ENCODE measurements at places on chromosomes 2 and 18.
A peak's percentile ranks its signal among the peaks of the same experiment; 100 is the strongest.

GRCh38 chr2:202844656-202845055 is 26.9 kb downstream of the ICA1L start:
- DNase-seq, result no peak

DNA sequence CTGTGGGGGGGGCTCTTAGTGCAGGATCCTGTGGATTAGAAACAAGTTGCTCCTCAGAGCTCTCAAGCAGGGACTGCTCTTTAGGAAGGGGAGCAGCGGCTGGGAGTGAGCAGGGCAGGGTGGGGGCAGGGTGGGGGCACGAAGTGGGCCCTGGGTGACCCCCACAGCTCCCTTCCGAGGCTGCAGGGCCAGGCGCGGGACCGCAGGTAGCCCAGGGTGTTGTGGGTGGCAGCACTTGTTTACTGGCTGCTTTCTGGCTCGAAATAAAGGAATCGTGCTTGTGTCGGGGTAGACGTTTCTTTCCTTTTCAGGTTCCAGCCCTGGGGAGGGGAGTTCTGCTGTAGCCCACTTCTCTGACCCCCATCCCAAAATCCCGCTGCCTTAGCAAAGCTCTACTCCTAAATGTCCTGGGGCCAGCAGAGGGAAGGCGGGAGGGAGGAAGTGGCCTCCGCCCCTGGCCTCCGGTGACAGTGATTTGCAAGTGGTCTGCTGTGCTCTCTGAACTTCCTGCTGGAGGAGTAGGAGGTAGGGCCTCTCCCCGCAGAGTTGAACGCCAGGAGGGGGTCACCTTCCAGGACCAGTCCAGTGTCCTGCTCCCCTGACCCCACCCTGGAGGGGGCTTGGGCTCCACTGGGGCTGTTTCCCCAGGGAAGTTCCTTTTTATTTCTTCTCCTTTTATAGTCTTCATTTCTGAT is 8.3 kb downstream of the NEU4 start:
- DNase-seq, result no peak

DNA sequence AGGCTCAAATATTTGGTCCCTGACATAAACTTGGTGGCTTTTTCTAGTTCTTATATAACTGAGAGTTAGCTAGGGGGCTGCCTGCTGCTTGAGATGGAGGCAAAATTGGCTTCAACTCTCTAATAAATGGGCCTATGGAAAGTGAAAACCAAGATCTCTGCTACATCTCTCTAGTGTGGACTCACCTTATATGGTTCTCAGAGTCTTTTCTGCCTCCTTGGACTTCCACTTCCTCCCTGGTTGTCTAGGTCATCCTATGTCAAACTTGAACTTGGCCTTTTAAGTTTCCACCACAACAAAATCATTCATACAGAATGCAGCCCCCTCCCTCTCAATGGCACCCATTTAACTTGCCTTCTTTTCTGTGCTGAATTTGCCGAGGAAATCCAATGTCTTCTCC is 23.9 kb upstream of the ARHGAP25 start:
- no peak for DNase-seq

GRCh38 chr2:219954331-219954730 is 326.9 kb downstream of the SLC4A3 start:
- DNase-seq, result no peak

- no peak for DNase-seq
Observed at GRCh38 chr2:221422516-221423209, 149.4 kb downstream of the EPHA4 start.

GRCh38 chr2:198546122-198546521 is 741.7 kb downstream of the PLCL1 start:
- DNase-seq, result no peak

GRCh38 chr18:31720867-31721266 is 36.5 kb upstream of the B4GALT6 start:
- DNase-seq, result no peak

DNA sequence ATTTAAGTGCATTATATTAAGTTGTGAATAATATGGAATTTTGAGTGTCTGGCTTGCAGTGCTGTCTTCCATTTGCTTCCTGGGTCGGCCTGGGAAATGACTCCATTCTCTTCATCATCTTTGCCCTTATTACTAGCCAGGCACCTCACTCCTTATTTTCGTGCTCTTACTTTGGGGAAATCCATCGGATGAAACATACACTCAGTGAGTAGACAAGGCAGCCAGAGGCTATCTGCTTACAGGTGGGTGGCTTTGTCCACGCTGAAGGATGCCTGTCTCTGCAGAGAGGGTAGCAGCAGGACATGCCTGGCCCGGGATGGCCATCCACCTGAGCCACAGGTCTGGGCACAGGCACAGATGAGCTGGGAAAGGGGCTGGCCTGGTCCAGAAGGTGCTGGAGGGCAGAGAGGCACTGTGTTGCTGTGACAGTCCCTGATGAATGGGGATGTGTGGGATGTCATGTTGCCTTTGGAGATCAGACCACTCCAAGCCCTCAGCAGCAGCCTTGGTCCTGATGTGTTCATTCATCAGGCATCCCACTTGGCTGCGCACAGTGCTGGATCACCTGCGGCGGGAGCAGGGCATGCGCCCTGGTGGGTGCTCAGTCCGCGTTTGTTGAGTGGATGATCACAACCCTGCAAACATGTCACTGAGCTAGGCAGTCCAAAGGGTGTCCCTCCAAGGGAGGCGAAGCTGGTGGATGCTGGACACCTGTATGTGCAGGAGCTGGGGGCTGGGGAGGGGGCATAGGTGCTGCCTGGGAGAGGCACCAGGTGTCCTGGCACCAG is 236.0 kb downstream of the LDLRAD4 start:
- no peak for DNase-seq

DNA sequence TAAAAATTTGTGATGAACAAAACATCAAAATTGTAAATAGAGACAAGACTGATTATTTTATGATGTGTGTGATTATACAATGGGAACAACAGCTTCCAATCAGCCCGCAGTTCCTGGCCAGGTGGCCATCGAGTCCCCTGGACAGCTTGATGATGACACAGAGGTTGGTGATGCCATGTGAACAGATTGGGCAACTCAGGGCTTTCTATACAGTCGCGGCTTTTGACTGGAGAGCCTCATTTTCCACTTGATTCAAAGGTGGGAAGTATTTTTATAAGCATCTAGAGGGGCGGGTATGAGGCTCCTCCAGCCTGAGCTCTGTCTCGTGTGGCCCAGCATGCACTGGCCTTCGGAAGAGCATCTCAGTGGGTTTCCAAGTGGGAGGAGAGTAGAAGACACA is 14.9 kb upstream of the HPCAL1 start:
- DNase-seq, result no peak

DNA sequence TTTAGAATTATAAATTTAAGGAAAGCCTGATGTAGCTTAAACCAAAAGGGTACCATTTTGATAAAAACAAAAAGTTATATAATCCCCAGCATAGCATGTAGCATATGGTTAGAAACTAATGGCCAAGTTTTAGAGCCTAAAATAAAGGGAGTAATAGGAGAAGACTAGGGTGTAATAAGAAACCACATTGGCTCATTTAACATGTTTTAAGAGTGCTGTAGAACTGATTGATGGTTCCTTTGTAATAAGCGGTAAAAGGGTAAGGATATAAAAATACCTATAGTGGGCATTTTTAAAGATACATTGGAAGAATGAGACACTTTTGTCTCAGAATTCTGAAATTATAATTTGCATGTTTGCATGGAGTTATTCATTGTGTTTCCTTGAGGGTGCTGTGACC is 1.9 kb downstream of the PSMA8 start:
- no peak for DNase-seq

- no peak for DNase-seq
Observed at GRCh38 chr2:160372010-160372356, 121.6 kb downstream of the RBMS1 start.

DNA sequence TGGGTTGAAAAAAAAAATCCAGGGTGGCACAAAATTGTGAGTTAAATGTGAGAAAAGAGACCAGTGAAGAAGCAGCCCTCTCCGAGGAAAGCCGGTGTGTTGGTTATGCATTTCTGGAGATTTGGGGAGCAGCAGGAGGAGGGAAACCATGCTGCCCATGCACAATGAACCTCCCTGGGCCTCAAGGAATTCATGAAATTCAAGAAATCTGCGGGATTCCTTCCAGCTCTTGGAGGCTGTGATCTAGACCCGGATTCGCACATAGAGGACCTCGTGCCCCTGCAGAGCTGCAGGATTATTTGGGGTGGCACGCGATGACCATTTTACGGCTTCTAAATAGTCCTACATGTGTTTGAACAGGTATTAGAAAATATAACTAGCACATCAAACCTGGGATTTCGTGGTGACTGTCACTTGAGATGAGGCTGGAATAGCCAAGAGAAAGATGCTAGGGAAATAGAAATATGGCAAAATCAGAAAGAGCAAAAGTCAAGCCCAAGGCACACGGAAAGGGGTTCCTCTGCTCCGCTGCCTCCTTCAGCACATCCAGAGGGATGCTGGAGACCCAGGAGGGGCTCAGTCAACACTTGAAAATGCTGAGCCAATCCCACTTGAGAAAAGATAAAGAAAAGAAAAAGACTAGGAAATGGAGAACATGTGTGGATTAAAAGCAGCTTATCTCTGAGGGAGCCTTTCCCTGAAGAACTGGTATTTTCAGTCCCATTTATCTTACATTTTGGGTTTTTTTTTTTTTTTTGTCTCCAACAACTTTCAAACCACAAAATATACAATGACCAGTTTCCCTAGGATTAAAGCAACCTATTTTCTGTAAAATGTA is 22.0 kb downstream of the KCTD1 start:
- no peak for DNase-seq

- peak; percentile 78 for DNase-seq
Observed at GRCh38 chr2:30336978-30337841, 105.9 kb downstream of the LBH start.

- DNase-seq, result no peak
Observed at GRCh38 chr18:29060349-29060748, 883.4 kb upstream of the CDH2 start.

DNA sequence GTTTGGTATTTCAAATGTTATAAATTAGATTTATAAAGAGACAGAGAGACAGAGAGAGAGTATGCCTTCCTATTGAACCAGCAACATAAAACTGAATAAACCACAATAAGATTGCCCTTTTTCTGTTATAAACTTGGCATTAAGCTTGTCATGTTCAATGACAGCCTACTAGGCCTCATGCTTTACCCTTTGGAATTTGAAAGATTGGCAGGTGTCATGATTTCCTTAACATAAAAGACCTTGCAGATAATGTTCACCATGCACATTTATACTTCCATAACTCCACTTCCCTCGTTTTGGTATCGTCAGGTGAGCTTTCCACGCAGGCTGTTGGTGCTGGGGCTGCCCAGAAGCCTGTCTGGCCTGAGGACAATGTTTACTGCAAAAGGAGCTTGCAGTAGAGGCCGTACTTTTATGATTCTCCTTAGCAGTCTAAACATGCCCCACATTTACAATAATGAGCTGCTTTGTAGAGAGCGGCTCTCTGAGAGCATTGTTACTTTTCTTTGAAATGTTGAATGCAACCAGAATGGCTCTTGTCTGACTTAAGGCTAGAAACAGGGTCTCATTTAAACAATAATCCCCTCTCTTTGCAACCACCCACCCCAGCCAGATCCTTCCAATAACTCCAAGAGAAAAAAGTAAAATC is 379.1 kb upstream of the ATP5MC3 start:
- no peak for DNase-seq

- DNase-seq, result no peak
Observed at GRCh38 chr2:176114120-176114929, 2.3 kb upstream of the HOXD10 start.

- no peak for DNase-seq
Observed at GRCh38 chr2:227383686-227384085, 4.1 kb downstream of the SCYGR1 start.

- peak; percentile 37 for DNase-seq
Observed at GRCh38 chr2:172102391-172103359, at the start of gene DLX2. Gene DLX2, minus strand, starts transcription at chr2:172102900. Its CDS starts 362 bp downstream, at chr2:172102538.

DNA sequence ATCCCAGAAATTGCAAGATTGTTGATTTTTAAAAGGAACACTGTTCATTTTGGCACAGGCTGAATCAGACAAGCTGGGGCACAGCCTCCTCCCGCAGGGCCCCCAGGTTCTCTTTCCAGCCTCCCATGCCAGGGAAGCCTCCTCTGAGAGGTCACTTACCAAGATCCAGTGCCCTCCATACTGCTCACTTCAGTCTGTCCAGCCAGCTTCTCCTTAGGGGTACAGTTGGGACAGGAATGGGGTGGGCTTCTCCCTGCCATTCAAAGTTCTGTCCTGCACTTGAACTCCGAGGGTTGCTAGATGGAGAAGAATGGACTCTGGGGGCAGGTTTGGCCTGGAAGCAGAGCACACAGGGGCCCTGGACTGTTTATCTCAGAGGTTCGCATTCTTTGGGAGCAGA is 7.5 kb upstream of the CYP26B1 start:
- DNase-seq, result no peak

DNA sequence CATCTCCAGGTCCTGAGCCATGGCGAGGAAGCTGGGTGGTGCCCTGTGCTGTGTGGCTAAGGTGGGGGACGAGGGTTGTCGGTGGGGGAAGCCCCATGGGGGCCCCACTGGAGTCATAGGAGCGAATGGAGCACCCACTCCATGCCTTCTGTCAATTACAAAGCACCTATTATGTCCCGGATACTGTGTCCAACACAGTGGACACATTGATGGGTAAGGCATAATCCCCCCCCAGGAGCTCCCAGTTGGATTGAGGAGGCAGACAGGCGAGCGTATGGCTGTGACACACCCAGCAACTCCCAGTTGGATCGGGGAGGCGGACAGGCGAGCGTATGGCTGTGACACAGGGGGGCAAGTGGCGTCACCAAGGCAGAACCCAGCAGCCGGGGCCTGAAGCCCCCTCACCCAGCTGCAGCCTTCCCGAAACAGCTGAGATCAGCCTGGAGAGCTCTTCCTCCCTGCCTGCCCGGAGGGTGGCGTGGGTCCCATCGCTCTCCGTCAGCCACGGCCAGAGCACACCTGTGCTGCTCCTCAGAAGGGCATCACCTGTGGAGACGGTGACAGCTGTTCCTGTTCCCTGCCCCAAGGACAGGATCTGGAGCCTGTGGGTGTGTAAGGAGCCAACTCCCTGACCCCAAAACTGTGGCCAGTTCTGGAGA is 69.6 kb downstream of the HPCAL1 start:
- DNase-seq, result no peak

DNA sequence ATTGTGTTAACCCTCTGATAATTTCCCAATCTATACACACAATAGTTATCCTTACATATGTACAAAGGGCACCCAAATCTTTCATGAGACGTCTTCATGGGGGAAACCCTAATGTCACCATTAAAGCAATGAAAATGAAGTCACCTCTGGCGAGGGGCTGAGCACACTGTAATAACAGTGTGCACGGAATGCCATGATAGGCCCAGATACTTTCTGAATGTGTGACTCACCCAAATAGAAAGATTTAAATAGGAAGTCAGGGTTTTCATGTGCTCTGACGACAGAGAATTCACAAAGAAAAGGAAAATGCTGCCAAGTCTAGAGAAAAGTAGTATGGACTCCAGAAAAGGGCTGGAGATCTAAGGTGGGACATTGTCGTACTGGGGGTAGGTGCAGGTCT is 128.3 kb downstream of the SATB2 start:
- DNase-seq, result no peak
